ENCODE measurements at places on chromosomes 12 and 14. TPM values are rescaled to one million over a fixed set of nuclear protein-coding genes. Genes with fewer than 3 reads are reported as not detected.

VRTN gene
- not detected for total RNA-seq

ABCC9 gene
- not detected for total RNA-seq

BTBD6 gene
- 42.3 TPM for total RNA-seq

TRPV4 gene
- total RNA-seq, result not detected

POTEM gene
- total RNA-seq, result not detected

OTOGL gene
- not detected for total RNA-seq

CMA1 gene
- total RNA-seq, result not detected

GPR68 gene
- total RNA-seq, result 17.4 TPM

SPIC gene
- total RNA-seq, result not detected

AKAP3 gene
- 0.86 TPM for total RNA-seq

HCAR3 gene
- 0.50 TPM for total RNA-seq

LHX5 gene
- not detected for total RNA-seq

TMEM117 gene
- total RNA-seq, result 5.0 TPM

OR6C3 gene
- total RNA-seq, result not detected

CHD8 gene
- 118 TPM for total RNA-seq

CCND2 gene
- 1,190 TPM for total RNA-seq

TSPAN9 gene
- total RNA-seq, result not detected

SELPLG gene
- total RNA-seq, result 34.6 TPM

IL26 gene
- 19.1 TPM for total RNA-seq

NRXN3 gene
- not detected for total RNA-seq

GRIP1 gene
- 3.2 TPM for total RNA-seq

KCNC2 gene
- total RNA-seq, result not detected

CNTN1 gene
- not detected for total RNA-seq

PKP2 gene
- total RNA-seq, result 0.25 TPM
